ENCODE measurements at places on chromosomes 12 and 14. TPM values are rescaled to one million over a fixed set of nuclear protein-coding genes. Genes with fewer than 3 reads are reported as not detected.

- DNase-seq: no peak
Measured at GRCh38 chr14:104882991-104883660, 18.1 kb downstream of the CEP170B start.

- DNase-seq: no peak
Measured at GRCh38 chr14:78697341-78697740, 527.2 kb downstream of the NRXN3 start.

GRCh38 chr12:120851944-120852343, 52.2 kb downstream of the SPPL3 start:
- no peak for DNase-seq

DNA sequence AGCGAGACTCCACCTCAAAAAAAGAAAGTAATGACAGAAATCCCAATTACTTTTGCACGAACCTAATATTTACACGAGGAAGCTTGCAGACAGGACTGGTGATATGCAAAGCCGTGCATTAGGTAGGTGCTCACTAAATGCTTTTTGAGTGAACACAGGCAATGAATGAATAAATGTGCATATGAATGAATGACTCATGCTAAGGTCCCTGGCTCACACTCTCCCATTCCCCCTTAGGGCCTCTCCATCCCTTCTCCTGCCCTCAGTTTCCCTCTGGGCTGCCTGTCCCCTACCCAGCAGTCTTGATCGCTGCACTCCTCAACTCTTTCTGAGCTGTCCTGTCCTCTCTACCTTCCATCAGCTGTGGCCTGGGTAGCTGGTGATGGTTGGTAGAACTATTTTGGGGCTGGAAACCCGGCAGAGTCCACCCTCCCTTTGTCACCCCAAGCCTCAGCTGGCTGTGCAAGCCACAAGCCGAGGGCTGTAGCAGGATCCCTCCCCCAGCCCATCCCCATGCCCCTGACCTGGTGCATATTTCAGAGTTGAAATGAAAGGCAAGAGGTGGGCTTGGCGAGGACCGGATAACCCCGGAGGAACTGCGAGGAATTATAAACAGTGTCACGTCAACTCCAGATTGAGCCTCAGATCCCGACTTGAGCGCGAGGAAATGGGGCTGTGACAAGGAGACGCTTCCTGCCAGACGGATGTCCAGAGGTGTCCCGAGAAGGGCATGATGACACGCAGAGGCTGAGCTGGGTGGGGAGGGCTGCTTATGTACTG, 191.7 kb upstream of the GSC start:
- no peak for DNase-seq

DNA sequence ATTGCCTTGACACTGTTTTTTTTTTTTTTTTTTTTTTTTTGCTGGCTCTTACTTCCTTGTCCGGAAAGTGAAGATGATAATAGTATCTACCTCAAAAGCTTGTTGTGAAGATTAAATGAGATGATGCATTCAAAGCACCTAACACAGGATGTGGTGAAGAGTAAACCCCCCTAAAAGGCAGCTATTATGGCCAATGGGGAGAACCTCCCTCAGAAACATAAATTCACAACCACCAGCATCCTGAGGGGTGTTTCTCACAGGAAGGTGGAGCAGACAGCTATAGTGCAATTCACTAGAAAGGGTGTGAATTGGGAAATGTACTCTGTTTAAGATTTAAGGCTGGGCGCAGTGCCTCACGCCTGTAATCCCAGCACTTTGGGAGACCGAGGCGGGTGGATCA, 85.4 kb upstream of the CRY1 start:
- DNase-seq: no peak

Gene CCDC88C
- total RNA-seq: 4.1 TPM

Data from left lobe of liver (tissue), 2 donors.